Psoas muscle (tissue), 8 donors: ENCODE measurements at places on chromosomes 1 and 21. TPM values are rescaled to one million over a fixed set of nuclear protein-coding genes. Genes with fewer than 3 reads are reported as not detected.

LSS gene
- polyA plus RNA-seq, result 19.3 TPM

DNA sequence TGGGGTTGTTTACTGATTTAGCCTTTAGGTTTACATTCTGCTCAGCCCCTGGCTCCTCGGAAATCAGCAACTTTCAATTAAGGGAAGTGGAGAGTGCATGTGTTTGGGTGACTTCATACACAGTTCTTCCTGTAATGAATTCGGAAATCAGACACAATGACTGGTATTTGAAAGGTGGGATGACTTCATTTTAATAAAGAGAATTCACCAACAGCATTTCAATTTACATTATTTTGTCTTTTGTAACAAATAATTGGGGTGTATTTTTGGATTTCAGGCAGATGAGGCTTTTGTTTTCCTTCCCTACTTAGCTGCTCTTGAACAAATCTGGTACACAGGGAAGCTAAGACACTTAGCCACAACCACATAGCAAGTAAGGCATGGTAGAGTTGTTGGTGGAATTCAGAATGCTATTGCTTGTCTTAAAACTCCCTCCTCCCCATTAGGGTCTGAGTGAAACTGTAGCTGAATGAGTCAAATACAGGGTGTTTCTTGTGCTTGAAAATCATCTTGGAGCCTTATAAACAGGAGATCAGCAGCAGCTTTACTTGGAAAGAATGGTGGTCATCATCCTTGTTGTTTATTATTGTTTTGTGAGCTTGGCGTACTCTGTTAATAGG lies 917 bp downstream of the STX12 start:
- DNase-seq, result no peak

NTNG1 gene
- polyA plus RNA-seq, result not detected

- no peak for DNase-seq
Observed at GRCh38 chr1:18316764-18317163, 164.0 kb upstream of the KLHDC7A start.

DNA sequence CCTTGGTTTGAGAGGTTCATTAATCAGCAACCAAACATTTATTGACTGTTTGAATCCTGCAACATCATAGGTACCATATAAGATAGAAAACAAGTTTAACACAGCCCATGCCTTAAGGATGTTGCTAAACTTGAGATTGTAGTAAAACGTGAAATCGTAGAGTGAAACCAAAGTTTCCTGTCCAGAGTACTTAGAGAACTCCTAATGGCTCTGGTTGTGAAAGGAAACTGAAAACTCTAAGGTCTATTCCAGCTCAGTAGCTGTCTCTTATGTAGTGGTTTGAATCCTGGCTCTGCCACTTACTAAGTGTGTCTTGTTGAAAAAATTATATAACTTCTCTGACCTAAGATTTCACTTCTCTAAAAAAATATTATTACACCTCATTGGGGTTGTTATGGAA lies 310.9 kb downstream of the NTNG1 start:
- no peak for DNase-seq

DNA sequence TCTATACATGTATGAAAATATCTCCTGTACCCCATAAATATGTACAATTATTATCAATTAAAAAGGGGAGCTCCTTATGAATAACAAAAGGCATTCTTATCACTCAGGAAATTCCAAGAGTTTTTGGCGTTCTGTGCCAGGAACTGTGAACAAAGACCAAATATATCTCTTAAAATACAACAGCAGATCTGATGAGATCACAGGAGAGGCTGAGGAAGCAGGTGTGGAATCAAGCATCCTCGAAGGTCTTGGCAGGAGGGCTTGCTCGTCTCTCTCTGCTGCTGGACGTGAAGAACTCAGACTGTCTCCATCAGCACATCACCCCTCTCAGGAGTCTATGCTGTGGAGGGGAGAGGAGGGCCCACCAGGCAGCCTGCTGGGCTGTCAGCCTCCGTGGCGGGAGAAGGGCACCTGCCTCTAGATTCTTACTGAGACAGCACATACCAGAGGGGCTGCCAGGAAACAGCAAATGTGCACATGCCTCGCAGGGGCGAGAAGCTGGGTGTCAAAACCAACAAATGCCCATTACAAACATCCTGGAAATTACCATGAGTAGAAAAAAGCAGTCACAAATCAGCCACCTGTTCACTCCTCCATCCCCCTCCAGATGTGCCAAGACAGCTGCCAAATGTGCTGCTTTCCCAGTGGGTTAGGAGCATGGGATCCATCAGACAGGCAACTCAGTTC lies 30.8 kb upstream of the FAM89A start:
- no peak for DNase-seq
